ENCODE measurements at places on chromosomes 4 and X. TPM values are rescaled to one million over a fixed set of nuclear protein-coding genes. Genes with fewer than 3 reads are reported as not detected.

DNA sequence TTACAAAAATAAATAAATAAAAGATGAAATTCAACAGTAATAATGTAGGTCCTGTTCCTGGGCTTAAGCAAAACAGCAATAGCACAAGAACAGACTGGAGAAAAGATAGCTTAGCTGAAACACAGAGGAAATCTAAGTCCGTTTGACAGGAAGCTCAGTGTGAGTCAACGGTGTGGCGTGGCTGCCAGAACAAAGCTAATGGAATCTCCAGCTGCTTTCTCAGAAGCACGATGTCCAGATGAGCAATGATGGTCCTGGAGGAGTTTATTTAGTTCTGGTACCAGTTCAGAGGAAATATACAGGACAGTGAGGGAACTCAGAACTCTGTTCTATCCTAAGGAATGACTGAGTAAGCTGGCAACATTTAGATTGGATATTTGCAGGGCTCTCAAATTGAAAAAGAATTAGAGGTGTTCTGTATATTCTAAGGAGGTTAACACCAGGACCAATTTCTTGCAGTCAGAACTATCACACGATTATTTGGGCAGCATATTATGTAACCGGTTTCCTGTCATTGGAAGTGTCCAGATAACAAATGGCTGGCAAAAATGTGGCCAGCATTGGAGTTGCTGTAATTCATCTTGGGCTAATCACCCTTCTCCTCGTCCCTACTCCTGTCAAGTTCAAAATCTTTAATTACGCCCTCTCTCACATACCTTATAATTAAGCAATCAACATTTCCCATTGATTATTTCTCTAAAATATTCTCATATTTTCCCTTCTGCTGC, 12.7 kb downstream of the GAB3 start:
- DNase-seq = peak; percentile 49
- no peaks in the 10 kb centered on the region for H3K27me3 ChIP-seq
- H3K4me3 ChIP-seq = no peak overlapping the region
- H3K27ac ChIP-seq = no peak overlapping the region
- H3K36me3 ChIP-seq = no peaks in the 10 kb centered on the region
- peaks cover 37% of the 10 kb centered on the region for H3K4me1 ChIP-seq

GRCh38 chrX:138886769-138887168, 175.3 kb upstream of the FGF13 start:
- H3K36me3 ChIP-seq = no peaks in the 10 kb centered on the region
- no peak overlapping the region for H3K4me3 ChIP-seq
- H3K27me3 ChIP-seq = no peaks in the 10 kb centered on the region
- no peaks in the 10 kb centered on the region for H3K4me1 ChIP-seq
- no peak overlapping the region for H3K27ac ChIP-seq
- DNase-seq = no peak

- no peak overlapping the region for H3K27ac ChIP-seq
- H3K36me3 ChIP-seq = no peaks in the 10 kb centered on the region
- H3K4me3 ChIP-seq = no peak overlapping the region
- no peaks in the 10 kb centered on the region for H3K27me3 ChIP-seq
Measured at GRCh38 chr4:8762356-8762755, 109.3 kb downstream of the HMX1 start.

DNA sequence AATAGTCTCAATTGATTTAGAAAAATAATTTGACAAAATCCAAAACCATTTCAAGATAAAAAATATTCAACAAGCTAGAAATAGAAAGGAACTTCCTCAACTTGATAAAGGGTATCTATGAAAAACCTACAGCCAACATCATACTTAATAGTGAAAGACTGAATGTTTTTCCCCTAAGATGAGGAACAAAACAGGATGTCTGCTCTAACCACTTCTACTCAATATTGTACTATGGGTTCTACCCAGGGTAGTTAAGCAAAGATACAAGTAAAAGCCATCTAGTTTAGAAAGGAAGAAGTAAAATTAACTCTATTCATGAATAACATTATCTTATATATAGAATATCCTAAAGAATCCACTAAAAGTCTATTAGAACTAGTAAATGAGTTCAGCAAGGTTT, 21.5 kb upstream of the SYTL5 start:
- DNase-seq = no peak
- no peak overlapping the region for H3K4me3 ChIP-seq
- no peaks in the 10 kb centered on the region for H3K36me3 ChIP-seq
- no peaks in the 10 kb centered on the region for H3K4me1 ChIP-seq
- H3K27ac ChIP-seq = no peak overlapping the region
- H3K27me3 ChIP-seq = peaks cover 3% of the 10 kb centered on the region

DNA sequence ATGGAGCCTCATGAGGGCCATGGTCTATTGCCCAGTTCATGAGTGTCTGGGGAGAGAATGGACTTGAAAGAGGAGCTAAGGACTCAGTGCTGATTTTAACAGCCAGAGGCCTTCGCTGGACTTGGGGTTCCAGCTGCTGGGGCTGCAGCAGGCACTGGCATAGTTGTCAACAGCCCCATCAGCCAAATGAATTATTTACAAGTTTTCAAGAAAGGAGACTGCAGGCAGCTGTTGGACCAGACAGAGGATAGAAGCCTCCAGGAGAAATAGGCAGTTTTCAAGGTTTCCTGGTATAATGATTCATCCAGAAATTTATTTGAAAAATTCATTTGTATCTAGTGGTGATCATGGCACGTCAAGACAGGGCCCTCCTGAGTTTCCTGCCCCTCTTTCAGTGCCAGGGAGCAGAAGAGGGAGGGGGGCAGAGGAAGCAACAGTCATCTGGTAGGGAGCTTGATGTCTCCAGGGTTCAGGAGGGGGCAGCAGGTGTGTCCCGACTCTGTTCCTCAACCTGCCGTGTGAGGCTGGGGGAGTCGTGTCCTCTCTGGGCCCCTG, 63.1 kb upstream of the GPR78 start:
- H3K4me1 ChIP-seq = no peaks in the 10 kb centered on the region
- DNase-seq = no peak
- H3K27ac ChIP-seq = no peak overlapping the region
- no peaks in the 10 kb centered on the region for H3K27me3 ChIP-seq

The PPEF2 gene
- polyA plus RNA-seq = 0.01 TPM

The DDX60 gene
- 2.6 TPM for polyA plus RNA-seq
